Fibroblast of mammary gland (primary cell): ENCODE measurements at places on chromosomes 13 and 19.
A peak's percentile ranks its signal among the peaks of the same experiment; 100 is the strongest.

DNA sequence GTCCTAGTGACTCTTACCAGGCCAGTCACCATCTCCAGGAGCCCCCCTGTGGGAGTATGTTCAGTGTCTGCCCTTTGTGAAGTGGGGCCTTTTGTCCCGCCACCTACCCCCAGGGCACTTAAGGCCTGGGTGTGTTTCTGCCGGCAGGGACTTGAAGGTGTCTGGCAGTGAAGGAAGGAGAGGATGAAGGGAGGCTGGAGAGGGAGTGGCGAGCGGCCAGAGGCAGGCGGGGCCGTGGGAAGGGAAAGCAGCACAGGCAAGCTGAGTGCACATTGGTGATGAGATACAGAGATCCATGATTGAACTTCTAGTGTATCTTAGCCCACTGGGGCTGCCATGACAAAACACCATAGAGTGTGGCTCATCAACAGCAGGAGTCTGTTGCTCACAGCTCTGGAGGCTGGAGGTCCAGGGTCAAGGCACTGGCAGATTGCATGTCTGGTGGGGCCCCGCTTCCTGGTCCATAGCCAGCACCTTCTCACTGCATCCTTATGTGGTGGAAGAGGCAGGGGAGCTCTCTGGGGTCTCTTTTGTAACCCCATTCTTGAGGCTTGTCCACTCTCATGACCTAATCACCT is 17.5 kb downstream of the CUL4A start:
- DNase-seq = no peak

GRCh38 chr13:97021241-97021640 is 27.0 kb upstream of the OXGR1 start:
- no peak for DNase-seq

DNA sequence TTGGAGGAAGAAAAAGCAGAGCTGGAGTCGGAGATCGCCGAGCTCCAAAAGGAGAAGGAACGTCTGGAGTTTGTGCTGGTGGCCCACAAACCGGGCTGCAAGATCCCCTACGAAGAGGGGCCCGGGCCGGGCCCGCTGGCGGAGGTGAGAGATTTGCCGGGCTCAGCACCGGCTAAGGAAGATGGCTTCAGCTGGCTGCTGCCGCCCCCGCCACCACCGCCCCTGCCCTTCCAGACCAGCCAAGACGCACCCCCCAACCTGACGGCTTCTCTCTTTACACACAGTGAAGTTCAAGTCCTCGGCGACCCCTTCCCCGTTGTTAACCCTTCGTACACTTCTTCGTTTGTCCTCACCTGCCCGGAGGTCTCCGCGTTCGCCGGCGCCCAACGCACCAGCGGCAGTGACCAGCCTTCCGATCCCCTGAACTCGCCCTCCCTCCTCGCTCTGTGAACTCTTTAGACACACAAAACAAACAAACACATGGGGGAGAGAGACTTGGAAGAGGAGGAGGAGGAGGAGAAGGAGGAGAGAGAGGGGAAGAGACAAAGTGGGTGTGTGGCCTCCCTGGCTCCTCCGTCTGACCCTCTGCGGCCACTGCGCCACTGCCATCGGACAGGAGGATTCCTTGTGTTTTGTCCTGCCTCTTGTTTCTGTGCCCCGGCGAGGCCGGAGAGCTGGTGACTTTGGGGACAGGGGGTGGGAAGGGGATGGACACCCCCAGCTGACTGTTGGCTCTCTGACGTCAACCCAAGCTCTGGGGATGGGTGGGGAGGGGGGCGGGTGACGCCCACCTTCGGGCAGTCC is 5.0 kb downstream of the FOSB start:
- no peak for DNase-seq

DNA sequence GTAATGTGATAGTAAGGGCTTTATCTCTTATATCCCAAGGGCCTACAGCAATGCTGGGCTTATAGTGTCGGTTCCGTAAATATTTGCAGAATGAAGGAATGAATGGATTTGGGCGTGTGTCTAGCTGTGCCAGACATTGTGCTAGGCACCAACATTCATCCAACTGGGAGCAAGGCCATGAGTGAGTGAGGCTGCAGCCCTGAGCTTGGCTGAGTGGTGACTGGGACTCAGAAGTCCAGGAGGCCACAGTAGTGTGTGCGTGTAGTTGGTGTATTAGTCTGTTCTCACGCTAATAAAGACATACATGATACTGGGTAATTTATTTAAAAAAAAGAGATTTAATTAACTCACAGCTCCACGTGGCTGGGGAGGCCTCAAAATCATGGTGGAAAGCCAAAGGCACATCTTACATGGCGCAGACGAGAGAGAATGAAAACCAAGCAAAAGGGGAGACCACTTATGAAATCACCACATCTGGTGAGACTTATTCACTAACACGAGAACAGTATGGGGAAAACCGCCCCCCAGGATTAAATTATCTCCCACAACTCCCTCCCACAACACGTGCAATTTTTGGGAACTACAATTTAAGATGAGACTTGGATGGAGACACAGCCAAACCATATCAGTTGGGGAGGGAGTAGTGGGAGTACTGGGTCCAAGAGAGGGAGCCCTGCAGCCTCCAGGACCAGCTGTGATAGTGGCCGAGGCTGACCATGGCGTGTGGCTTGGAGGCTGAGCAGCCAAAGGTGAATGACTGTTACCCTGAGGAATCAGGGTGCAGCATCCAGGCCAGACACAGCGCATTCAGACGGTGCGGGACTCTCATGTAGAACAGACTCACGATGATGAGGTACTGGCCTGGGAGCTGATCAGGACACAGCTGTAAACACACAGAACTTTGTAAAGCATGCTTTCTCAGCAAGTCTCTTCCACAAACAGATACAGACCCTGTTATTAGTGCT is 104.6 kb downstream of the TEX26 start:
- no peak for DNase-seq

- DNase-seq = peak; percentile 55
These were observed 86.1 kb downstream of the DHRS12 start for GRCh38 chr13:51717786-51718398.

GRCh38 chr13:93147298-93147645 is 79.3 kb upstream of the GPC6 start:
- DNase-seq = peak; percentile 20

DNA sequence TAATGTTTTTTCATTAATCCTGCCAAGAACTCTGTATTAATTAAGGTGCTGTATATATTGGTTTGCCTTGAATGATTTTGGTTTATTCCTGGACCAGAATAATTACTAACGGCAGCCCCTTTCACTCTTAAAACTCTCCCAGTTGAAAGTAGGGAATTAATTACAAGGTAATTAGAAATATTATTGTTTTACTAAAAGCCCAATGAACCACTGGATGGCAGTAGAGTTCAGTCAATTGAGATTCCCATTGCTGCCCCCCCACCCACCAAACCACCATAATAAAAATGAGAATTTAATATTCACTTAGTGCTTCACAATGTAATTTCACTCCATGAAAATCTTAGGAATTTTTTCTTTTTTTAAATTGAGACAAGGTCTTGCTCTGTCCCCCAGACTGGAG is 13.7 kb downstream of the WBP4 start:
- peak; percentile 56 for DNase-seq

- DNase-seq = peak; percentile 40
These were observed 74.7 kb upstream of the TEX29 start for GRCh38 chr13:111245576-111246384.

DNA sequence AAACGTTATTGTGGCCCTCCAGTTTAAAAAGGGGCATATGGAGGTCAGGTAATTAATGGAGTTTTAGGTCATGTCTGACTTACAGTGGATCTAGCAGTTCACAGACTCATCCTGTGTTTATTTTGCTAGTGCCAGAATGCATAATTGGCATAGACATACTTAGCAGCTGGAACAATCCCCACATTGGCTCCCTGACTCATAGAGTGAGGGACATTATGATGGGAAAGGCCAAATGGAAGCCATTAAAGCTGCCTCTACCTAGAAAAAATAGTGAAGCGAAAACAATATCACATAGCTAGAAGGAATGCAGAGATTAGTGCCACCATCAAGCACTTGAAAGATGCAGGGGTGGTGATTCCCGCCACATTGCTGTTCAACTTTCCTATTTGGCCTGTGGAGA is 610.7 kb downstream of the SLITRK5 start:
- no peak for DNase-seq

DNA sequence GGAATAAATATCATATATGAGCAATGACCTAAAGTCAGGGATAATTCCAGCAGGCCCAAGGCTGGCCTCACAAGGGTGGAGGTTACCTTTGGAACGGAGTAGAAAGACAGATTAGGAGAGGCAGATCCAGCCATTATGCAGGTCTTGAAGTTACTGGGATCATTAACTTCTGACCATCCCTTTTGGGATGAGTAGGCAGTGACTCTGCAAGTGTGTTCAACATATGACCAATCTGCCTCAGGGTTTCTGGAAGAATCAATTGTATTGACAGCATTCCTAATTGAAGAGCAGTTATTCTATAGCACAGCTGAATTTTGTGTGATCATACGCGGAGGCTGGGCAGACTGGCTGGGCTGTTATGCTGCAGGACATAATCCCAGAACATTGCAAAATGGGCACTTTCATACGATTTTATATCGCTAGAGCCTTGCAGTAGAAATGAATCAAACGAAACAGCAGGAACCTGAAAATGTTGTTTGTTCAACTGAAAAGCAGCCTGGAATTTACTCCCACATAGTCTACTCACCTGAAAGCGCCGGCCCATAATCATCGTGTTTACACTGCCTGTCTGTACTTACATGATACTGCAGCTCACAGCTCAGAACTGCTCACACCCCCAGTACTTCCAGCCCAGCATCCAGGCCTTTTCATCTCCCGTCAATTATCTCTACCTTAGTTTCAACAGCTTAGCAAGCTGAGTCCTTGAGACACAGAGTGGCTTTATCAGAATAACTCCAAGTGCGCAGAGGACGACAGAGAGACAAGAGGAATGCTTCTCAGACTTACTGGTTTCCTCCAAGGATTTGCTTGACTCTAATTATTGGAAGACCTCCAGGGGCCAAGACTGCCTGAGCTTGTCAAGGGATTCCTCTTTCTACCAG is 556.1 kb downstream of the EFNB2 start:
- no peak for DNase-seq

- DNase-seq = no peak
These were observed 114.4 kb upstream of the IRS2 start for GRCh38 chr13:109900741-109901140.

DNA sequence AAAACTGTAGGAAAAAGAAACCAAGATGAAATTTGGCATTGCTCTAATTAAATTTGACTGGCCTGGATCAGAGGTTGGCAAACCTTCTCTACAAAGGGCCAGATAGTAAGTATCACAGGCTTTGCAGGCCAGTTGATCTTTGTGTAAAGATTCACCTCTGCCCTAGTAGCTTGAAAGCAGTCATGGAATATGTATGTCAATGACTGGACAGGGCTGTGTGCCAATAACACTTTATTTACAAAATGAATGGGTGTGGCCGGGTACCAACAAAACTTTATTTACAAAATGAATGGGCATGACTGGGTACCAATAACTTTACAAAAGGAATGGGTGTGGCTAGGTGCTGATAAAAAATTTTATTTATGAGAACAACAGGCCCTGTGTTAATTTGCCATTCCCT is 20.0 kb downstream of the SIN3B start:
- peak; percentile 79 for DNase-seq

DNA sequence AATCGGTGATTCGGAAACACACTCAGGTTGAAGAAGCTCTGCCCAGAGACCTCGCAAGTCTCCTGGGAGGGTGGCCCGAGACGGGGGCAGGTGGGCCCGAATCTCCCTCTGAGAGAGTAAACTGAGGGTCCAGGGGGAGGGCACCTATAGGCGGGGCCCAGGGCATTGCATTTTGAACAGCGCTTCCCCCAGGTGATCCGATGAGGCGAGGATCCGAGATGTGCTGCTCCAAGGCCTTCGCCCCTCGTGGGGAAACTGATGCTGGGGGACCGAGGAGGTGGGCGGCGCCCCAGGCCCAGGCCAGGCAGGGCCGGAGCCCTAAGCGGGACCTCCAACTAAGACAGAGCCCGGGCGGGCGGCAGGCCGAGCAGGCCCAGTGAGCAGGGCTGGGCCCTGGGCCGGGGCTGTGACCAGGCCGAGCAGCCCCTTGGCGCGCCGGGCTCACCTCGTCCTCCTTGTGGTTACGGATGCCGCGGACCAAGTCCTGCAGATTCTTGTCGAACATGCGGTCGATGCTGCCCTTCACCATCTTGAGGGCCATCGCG is 500 bp downstream of the AP3D1 start:
- DNase-seq = no peak

DNA sequence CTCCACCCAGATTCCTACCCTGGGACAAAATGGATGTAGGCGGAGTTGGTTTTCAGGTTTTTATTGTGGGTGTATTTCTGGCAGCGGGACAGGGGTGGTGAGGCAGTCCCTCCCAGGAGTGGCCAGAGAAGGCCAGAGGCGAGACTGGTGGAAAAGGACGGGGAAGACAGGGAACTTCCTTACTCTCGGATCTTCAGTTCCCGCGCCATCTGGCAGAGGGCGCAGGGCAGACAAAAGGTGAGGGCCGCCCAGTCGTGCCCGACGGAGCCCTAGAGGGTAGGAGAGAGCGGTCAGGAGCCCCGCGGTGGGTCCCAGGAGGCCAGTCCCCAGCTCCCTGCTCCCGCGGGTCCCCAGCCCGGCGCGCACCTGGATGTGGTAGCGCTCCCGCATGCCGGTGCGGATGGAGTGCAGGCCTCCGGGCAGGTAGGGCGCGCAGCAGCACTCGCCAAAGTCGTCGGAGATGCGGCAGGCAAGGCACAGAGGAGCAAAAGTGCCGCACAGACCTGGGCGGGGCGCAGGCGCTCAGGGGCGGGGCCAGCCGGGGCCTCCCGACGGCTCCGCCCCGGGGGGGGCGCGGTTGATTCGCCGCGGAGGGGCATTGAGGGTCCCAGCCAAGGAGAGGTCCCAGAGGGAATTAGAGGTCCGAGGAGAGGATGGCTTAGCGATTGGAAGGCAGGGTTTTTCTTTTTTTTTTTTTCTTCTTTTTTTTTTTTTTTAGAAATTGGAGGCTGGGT is 3.0 kb downstream of the CNFN start:
- peak; percentile 45 for DNase-seq

DNA sequence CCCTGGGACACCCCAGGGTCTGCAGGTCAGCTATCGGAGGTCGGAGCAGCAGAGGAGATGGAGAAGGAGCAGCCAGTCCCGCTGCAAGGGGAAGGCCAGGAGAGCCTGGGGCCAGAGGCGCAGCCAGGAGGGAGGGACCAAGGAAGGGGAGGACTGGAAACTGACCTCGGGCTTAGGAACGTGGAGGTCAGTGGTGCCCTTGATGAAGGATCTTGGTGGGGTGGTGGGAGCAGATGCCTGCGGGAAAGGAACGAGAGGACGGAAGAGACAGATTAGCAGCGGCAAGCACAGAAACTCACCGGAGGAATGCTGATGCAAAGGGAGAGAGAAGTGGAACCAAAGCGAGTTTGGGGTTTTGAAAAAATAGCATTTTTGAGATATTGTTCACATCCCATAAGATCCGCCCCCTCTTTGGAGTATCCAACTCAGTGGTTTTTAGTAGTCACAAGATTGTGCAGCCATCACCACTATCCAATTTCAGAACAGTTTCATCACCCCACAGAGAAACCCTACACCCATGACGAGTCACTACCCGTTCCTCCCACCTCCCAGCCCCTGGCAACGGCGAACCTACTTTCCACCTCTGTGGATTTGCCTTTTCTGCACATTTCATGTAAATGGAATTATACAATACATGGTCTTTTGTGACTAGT is 22.1 kb downstream of the PLEKHF1 start:
- peak; percentile 99 for DNase-seq

GRCh38 chr13:41520016-41520659 is 62.8 kb downstream of the RGCC start:
- DNase-seq = no peak

- no peak for DNase-seq
These were observed 585.3 kb downstream of the FGF9 start for GRCh38 chr13:22256111-22256639.
